Nucleus accumbens (tissue), 56 donors: ENCODE measurements at places on chromosomes 5 and 9.

GRCh38 chr9:3137347-3137695 lies 293.4 kb upstream of the PUM3 start:
- no peak for DNase-seq

DNA sequence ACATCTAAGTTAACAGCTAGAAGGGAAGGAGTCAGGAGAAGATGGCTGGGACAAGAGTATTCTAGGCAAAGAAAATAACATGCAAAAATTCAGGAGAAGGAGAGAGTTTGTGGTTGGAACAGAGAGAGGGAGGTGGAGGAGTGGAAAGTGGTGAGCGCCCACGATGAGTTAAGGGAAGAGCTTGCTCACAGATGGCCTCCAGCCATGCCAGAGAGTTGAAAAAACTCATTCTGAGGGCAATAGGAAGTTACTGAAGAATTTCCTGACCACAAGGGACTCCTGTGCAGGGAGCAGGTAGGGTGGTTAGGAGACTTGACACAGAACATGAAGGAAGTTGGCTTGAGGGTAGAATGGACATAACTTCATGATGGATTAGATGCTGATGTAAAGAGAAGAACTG lies 159.7 kb downstream of the DOCK2 start:
- no peak for DNase-seq

DNA sequence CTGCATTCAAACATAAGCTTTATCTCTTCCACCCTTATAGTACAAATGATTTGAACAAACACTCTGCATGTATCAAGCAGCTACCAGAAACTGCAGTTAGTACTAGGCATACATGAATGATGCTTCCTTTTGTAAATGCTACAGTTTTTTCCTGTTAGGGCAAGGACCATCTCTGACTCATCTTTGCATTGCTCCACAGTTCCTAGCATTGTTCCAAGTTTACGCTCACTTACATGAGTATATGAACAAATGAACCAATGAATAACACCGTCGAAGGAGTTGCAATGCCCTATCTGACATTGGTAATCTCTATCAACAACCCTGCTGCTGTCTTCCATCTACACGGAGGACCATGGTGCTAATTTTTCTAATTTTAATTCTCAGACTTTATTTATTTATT lies 2.1 kb upstream of the ALDH7A1 start:
- no peak for DNase-seq

DNA sequence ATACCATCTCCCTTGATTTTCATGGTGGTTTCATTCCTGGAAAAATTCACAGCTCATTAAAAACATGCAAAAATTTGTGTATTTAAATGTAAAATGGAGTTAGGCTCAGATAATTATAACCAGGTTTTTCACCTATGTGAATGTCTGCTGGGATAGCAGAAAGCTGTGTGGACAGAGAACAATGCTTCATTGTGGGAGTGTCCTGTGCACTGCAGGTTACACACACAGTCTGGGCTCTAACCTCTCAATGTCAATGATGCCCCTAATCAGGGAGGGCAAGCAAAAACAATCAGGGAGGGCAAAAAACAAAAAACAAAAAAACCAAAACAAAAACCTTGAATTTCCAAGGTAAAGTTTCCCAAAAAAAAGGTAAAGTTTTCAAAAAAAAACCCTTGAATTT lies 158.9 kb upstream of the KLF9 start:
- no peak for DNase-seq

DNA sequence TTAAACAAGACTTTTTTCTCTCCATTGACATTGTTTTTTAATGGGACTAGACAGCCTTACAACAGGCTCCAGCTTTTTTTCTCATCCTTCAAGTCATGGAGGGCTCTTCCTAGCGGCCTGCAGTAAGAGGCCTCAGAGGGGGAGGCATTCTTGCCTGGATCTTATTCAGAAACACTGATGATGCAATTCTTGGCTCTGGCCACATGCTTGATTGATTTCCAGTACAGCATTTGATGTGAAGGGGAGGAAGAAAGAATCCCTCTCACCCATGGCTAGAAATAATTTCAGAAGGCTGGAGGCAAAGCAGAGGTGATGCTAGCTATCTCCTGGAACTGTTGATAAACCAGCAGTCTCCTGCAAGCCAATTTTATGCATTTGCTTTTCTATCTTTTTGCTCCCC lies 324.8 kb downstream of the PRELID2 start:
- no peak for DNase-seq

- DNase-seq, result no peak
These were observed 25.2 kb upstream of the GLRA1 start for GRCh38 chr5:151949701-151950308.

DNA sequence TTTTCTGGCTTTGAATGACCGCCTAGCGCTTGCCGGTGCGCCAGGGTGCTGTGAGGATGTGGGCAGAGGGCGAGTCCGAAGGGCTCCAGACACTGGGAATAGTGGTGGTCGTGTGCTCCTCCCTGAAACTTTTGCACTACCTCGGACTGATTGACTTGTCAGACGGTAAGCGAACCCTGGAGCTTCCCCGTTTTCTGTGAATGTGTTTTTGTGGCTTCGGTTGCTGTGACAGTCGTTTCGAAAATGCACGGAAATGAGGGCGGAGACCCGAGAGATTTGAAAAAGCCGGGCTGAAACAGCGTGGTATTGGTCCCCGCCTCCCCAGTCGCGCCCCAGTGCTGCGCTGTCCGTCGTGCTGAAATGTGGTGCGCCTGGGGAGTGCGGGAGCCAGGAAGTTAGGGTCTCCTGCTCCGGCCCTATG lies 102.5 kb upstream of the GABRP start:
- no peak for DNase-seq

DNA sequence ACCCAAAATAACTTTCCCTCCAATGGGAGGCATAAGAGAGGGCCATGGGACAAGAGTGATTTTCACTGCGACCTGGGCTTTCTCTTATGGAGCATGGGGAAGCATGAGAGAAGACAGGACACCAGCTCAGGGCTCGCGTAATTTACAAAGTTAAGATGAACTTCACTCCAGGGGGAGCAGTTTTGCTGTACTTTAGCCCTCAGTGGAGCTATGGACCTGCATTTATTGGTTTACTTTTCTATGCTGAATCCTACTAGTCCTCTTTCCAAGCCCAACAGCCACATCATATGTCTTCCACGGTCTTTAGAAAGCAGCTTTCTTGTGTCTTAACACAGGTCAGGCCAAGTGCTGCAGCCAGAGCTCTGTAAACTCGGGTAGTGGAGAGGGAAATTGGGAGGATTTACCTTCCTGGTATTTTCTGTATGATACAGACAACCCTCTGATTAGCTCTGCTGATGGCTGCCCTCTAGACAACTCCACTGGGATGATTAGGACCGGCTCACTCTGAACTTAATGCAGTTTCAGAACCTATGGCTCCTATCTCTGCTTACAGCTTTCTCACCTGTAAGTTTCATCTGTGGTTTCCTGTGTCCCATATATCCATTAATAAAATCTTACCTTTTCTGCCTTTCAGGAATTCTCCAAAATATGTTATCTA lies 581.0 kb upstream of the RORB start:
- no peak for DNase-seq

GRCh38 chr5:125326150-125326510 lies 579.7 kb upstream of the ZNF608 start:
- DNase-seq, result no peak

- no peak for DNase-seq
These were observed 11.3 kb downstream of the RGS14 start for GRCh38 chr5:177368869-177369644.

DNA sequence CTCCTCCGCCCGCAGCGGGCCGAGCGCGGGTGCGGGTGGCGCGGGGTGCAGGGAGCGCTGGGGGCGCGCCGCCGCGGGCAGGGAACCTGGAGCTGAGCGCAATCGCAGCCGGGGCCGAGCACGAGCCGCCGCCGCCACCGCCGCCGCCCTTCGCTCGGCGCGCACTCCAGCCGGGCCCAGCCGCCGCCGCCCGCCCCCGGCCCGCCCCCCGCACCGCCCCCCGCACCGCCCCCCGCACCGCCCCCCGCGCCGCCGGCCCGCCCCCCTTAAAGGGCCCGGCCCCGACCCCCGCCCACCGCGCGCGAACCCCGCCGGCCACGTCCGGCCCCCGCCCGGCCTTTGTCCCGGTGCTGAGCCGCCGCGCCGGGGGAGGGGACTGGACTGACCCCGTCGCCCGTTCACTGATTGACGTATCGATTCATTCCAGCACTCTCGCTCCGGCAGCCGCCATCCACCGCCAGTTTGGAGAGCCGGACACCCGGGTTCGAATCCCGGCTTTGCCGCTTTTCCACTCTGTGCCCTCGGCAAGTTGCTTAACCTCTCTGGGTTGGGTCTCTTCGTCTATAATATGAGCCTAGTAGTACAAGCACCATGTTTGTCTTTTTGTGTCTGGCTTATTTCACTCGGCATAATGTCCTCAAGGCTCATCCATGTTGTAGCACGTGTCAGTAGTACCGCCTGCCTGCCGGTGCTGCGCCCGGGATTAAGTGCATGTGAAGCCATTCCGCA lies at the start of gene SH3PXD2B:
TSS of gene SH3PXD2B (minus strand) at position 168 of the 729 bp plus-strand sequence. CDS start 173 bp downstream, outside the sequence.
- DNase-seq, result no peak

GRCh38 chr5:11182441-11183080 lies 421.5 kb upstream of the DAP start:
- DNase-seq, result no peak
